SJCRH30 (cell line): ENCODE measurements at places on chromosomes 13 and 19. TPM values are rescaled to one million over a fixed set of nuclear protein-coding genes. Genes with fewer than 3 reads are reported as not detected.

The RCBTB2 gene
- 5.1 TPM in 2 replicates for total RNA-seq

The SULT2B1 gene
- total RNA-seq, result 0.26 TPM in 1 of 2 replicates, not detected in the other

The LPAR6 gene
- 0.76 and 1.5 TPM in 2 replicates for total RNA-seq

The HIF3A gene
- total RNA-seq, result 2.0 and 4.8 TPM in 2 replicates

The PAF1 gene
- total RNA-seq, result 73.6 and 85.7 TPM in 2 replicates

The CEACAM8 gene
- not detected in 2 replicates for total RNA-seq

The NEK3 gene
- 10.3 and 10.9 TPM in 2 replicates for total RNA-seq

The MATK gene
- not detected in 2 replicates for total RNA-seq

The PRRG2 gene
- 0.51 and 0.58 TPM in 2 replicates for total RNA-seq

The CSNK1G2 gene
- total RNA-seq, result 72.8 and 78.0 TPM in 2 replicates

The BST2 gene
- 19.9 and 20.6 TPM in 2 replicates for total RNA-seq

- peak overlapping the region; percentile 83 for H3K4me3 ChIP-seq
- no peaks in the 10 kb centered on the region; the same call in 1 of the 2 replicates for H3K4me1 ChIP-seq
- no peak for DNase-seq
- H3K27ac ChIP-seq, result peak overlapping the region; percentile 95
- peaks cover 29% of the 10 kb centered on the region for H3K36me3 ChIP-seq
- H3K27me3 ChIP-seq, result no peaks in the 10 kb centered on the region
Measured at GRCh38 chr19:13115936-13116281, 631 bp downstream of the TRMT1 start.

- H3K27ac ChIP-seq, result no peak overlapping the region
- DNase-seq, result no peak
Measured at GRCh38 chr19:24141612-24142011, 54.6 kb downstream of the ZNF254 start.

GRCh38 chr19:44675521-44675920, 4.2 kb downstream of the CEACAM19 start:
- H3K27me3 ChIP-seq, result no peaks in the 10 kb centered on the region
- H3K27ac ChIP-seq, result no peak overlapping the region
- H3K4me3 ChIP-seq, result no peak overlapping the region
- no peaks in the 10 kb centered on the region for H3K36me3 ChIP-seq
- DNase-seq, result no peak
- 0 out of 2 replicates have a peak, but pooled peaks cover 3% of the 10 kb centered on the region for H3K4me1 ChIP-seq

DNA sequence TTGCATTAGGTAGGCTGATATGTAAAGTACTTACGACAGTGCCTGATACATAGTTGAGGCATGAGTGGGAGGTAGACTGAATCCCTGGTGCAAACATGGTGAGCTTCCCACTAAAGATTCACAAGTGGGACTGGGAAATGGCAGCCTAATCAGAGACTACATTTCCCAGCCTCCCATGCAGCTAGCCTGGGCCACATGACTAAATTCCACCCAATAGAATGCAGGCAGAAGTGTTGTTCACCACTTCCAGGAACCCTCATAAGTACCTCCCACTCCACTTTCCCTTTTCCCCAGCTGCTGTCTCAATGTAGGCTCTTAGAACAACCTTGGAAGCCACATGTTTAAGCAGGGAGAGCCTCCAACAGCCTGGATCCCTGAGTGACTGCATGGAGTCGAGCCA, 104.9 kb downstream of the CACNA1A start:
- H3K4me1 ChIP-seq, result no peaks in the 10 kb centered on the region
- H3K27ac ChIP-seq, result no peak overlapping the region
- H3K27me3 ChIP-seq, result no peaks in the 10 kb centered on the region
- no peak overlapping the region for H3K4me3 ChIP-seq

DNA sequence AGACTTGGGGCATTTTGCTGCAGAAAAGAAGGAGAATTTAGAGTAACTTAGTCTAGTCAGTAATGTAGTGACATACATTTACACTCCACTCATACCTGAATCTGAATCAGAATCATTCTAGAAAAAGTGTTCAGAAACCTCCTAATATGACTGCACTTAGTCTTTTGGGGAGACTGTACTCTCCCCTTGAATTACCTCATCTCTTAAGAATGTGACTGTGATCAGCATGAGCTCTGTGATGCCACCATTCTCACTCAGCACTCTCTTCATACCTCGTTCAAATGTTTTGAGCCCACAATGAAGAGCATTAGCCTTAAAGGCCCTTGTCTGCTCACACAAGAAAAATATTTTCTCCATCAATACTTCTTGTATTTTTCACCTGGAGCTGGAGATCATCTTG, 229.4 kb downstream of the FGF14 start:
- no peaks in the 10 kb centered on the region for H3K27me3 ChIP-seq
- no peaks in the 10 kb centered on the region for H3K36me3 ChIP-seq
- DNase-seq, result no peak
- H3K27ac ChIP-seq, result no peak overlapping the region
- no peak overlapping the region for H3K4me3 ChIP-seq
- no peaks in the 10 kb centered on the region for H3K4me1 ChIP-seq

- peaks cover 7% of the 10 kb centered on the region; the same call in 1 of the 2 replicates for H3K4me1 ChIP-seq
- peaks cover 15% of the 10 kb centered on the region for H3K36me3 ChIP-seq
- H3K27ac ChIP-seq, result no peak overlapping the region
- no peak for DNase-seq
- H3K27me3 ChIP-seq, result no peaks in the 10 kb centered on the region
- H3K4me3 ChIP-seq, result no peak overlapping the region
Measured at GRCh38 chr13:78604782-78605611, 1.6 kb upstream of the POU4F1 start.

DNA sequence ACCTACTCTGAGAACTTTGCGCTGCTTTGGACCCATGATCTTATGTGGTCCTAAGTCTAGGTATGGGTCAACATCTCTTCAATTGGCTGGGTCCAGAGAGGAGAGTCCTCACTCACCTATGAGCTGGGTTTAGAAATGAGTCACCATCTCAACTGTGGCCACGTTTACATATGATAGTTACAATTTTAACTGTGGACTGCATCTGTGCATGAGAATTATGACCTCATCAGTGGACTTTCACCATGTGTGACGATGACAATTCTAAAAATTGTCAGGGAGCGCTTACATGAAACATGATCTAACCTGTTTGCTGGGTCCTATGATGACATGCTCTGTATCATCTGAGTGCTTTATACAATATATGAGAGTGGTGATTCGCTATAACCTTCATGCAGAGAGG, 12.7 kb upstream of the ZNF724 start:
- H3K27ac ChIP-seq, result no peak overlapping the region
- no peak for DNase-seq
- no peak overlapping the region for H3K4me3 ChIP-seq

GRCh38 chr13:98370806-98371515, 193.9 kb upstream of the RNF113B start:
- H3K4me1 ChIP-seq, result peaks cover 4% of the 10 kb centered on the region
- no peaks in the 10 kb centered on the region for H3K27me3 ChIP-seq
- no peak overlapping the region for H3K27ac ChIP-seq
- no peak overlapping the region for H3K4me3 ChIP-seq

DNA sequence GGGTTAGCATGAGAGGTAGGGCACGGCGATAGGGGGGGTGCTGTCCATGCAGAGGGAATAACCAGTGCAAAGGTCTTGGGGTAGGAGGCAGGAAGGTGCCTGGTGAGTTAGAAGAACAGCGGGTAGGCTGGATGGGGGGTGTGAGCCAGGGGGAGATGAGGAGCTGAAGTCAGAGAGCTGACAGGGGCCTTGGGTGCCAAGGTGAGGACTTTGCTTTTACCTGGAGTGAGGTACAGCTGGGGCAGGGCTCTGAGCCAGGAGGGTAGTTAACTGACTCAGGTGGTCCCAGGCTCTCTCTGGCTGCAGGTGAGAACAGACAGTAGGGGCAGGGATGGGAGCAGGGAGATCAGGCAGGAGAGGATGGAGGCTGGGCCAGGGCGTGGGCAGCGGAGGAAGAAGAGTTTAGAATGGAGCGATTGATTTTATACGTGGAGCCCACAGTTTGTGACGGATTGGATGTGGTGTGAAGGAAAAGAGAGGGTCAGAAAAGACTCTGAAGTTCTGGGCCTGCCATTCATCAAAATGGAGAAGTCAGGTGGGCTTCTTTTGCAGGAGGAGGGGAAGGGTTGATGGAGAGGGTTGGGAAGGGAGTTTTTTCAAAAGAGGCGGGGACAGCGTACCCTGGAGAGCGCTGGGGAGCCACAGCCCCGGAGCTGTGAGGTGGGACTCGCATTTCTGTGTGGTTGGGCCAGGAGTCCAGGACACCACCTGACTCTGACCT, 1.2 kb upstream of the GRAMD1A start:
- peak overlapping the region; percentile 65 for H3K4me3 ChIP-seq
- no peak for DNase-seq
- H3K36me3 ChIP-seq, result peaks cover 5% of the 10 kb centered on the region; the same call in 1 of the 2 replicates
- H3K27ac ChIP-seq, result no peak overlapping the region

- DNase-seq, result no peak
- peaks cover 1% of the 10 kb centered on the region for H3K4me1 ChIP-seq
- H3K27ac ChIP-seq, result no peak overlapping the region
- peaks cover 12% of the 10 kb centered on the region for H3K27me3 ChIP-seq
- H3K36me3 ChIP-seq, result no peaks in the 10 kb centered on the region
- H3K4me3 ChIP-seq, result no peak overlapping the region
Measured at GRCh38 chr19:18671303-18672043, 12.0 kb upstream of the CRTC1 start.

GRCh38 chr13:34762312-34762711, 179.8 kb upstream of the NBEA start:
- no peak for DNase-seq
- no peak overlapping the region for H3K4me3 ChIP-seq
- no peak overlapping the region for H3K27ac ChIP-seq
- 0 out of 2 replicates have a peak, but pooled peaks cover 3% of the 10 kb centered on the region for H3K27me3 ChIP-seq
- H3K36me3 ChIP-seq, result no peaks in the 10 kb centered on the region
- H3K4me1 ChIP-seq, result peaks cover 11% of the 10 kb centered on the region; the same call in 1 of the 2 replicates

GRCh38 chr19:53004242-53004641, 9.5 kb upstream of the ERVV-1 start:
- no peak overlapping the region for H3K4me3 ChIP-seq
- H3K27ac ChIP-seq, result no peak overlapping the region

DNA sequence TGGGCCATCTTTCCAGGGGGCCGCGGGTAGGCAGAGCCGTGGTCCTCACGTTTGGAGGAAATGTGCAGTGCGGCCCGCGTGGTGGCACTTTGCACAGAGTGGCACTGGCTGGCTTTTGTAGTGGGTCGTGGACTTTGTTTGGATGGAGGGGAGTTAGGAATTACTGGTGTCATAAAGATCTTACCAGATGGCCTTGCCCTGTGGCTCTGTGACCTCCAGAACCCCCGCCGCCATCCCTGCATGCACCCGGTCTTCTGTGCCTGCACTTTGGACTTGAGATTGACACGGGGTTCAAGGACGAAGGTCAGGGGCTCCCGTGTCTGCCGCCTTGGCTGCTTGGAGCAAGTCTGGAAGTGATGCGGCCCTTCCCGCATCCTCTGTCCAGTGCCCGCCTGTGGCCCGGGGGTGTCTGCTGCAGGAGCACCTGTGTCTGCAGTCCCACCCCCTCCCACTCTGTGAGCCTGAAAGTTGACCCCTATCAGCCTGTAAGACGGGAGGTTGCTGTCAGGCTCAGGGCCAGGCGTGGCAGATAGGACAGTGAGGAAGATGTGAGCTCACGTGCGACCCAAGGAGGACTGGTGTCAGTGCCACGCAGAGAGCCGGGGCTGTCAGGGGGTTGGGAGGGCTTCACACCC, 2.2 kb downstream of the GNA11 start:
- no peak overlapping the region for H3K27ac ChIP-seq
- 0 out of 2 replicates have a peak, but pooled peaks cover 3% of the 10 kb centered on the region for H3K27me3 ChIP-seq
- DNase-seq, result no peak
- H3K36me3 ChIP-seq, result no peaks in the 10 kb centered on the region
- H3K4me3 ChIP-seq, result no peak overlapping the region

GRCh38 chr19:7434391-7434790, 54.4 kb downstream of the PEX11G start:
- no peaks in the 10 kb centered on the region for H3K4me1 ChIP-seq
- H3K27ac ChIP-seq, result no peak overlapping the region
- no peak overlapping the region for H3K4me3 ChIP-seq
- no peaks in the 10 kb centered on the region for H3K27me3 ChIP-seq
- no peak for DNase-seq
- no peaks in the 10 kb centered on the region for H3K36me3 ChIP-seq

- H3K36me3 ChIP-seq, result no peaks in the 10 kb centered on the region
- H3K27me3 ChIP-seq, result no peaks in the 10 kb centered on the region
- peak; percentile 55 for DNase-seq
- peak overlapping the region; percentile 85 for H3K27ac ChIP-seq
- peak overlapping the region; percentile 69 for H3K4me3 ChIP-seq
Measured at GRCh38 chr19:50501568-50502475, 9.2 kb downstream of the JOSD2 start.

DNA sequence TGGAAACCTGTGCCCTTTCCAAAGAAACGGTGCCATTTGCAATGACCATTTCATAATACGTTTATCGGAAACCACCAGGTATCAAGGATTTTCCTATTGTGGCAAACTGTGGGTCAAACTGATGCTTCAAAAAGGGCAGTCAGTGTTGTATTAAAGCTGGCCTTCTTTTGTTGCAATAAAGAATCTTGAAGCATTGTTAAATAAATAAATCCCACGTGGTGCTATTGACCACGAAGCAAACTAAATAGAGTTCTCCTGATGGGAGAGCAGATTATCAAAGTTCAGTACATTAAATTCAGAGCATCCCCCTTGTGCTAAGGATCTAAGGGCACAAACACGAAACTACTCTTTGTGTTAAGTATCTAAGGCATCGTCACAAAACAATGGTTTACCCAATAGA, 545.9 kb upstream of the MIR17HG start:
- no peaks in the 10 kb centered on the region for H3K27me3 ChIP-seq
- H3K36me3 ChIP-seq, result no peaks in the 10 kb centered on the region
- H3K4me1 ChIP-seq, result peaks cover 9% of the 10 kb centered on the region; the same call in 1 of the 2 replicates
- H3K4me3 ChIP-seq, result no peak overlapping the region
- DNase-seq, result no peak
- H3K27ac ChIP-seq, result no peak overlapping the region
